Activated CD4-positive, alpha-beta T cell treated with anti-CD3 and anti-CD28 coated beads, Interleukin-2, amount 10 ng/mL, durations not matched to agents 7 days and 5 days (primary cell): ENCODE measurements at places on chromosomes 13 and 19. TPM values are rescaled to one million over a fixed set of nuclear protein-coding genes. Genes with fewer than 3 reads are reported as not detected.

- no peak overlapping the region for H3K27ac ChIP-seq
- H3K4me3 ChIP-seq: no peak overlapping the region
- H3K4me1 ChIP-seq: no peaks in the 10 kb centered on the region
- no peaks in the 10 kb centered on the region for H3K36me3 ChIP-seq
- H3K27me3 ChIP-seq: peaks cover 33% of the 10 kb centered on the region
Observed at GRCh38 chr19:33306191-33306590, 3.9 kb upstream of the CEBPA start.

- H3K27ac ChIP-seq: no peak within 1 kb of the TSS
- DNase-seq: no peak
- H3K27me3 ChIP-seq: peaks cover 6% of the 10 kb centered on the region
- H3K4me3 ChIP-seq: no peak within 1 kb of the TSS
- H3K36me3 ChIP-seq: no peaks in the 10 kb centered on the region
Observed at GRCh38 chr19:44777715-44778347, at the start of gene CBLC. Gene CBLC (plus strand): TSS chr19:44777890. CDS start chr19:44777932, 42 bp downstream.

DNA sequence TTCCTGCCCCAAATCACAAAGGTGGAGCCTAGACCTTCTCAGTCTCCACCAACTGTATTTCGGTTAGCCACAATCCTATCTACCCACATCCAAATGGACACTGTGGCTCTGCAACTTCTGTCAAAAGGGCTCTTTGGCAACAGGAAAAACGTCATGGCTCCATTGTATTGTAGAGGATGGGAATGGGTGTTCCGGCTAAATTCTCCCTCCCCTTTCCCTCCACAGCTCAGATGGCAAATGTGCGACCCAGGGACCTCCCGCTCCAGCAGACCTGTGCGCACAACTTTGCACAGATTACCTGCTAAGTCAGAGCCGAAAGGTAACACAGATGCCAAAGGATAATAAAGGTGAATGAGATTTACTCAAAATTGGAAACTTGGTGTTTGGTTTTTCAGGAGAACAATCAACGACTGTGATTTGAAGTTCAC is 968 bp upstream of the KL start:
- H3K4me1 ChIP-seq: peaks cover 18% of the 10 kb centered on the region
- peak overlapping the region; percentile 53 for H3K4me3 ChIP-seq
- H3K27ac ChIP-seq: peak overlapping the region; percentile 19
- DNase-seq: no peak

DNA sequence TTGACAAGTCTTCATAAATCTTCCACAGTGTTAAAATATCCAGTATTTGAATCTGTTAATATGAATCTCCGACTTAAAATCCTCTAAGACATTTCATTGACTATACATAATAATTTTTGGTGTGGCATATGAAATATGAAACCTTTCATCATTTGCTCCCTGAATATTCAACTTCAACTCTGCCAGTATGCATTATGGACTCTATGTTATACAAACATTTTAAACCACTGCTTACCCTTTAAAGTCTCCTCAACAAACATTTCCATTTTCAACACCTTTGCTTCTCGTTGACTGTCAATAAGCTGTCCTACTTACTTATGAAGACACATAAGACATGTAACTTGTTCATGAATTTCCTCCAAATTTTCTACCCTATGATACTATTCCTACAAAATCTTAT is 579.4 kb upstream of the SLITRK6 start:
- H3K36me3 ChIP-seq: no peaks in the 10 kb centered on the region
- H3K27me3 ChIP-seq: no peaks in the 10 kb centered on the region
- no peak for DNase-seq
- H3K4me3 ChIP-seq: no peak overlapping the region

DNA sequence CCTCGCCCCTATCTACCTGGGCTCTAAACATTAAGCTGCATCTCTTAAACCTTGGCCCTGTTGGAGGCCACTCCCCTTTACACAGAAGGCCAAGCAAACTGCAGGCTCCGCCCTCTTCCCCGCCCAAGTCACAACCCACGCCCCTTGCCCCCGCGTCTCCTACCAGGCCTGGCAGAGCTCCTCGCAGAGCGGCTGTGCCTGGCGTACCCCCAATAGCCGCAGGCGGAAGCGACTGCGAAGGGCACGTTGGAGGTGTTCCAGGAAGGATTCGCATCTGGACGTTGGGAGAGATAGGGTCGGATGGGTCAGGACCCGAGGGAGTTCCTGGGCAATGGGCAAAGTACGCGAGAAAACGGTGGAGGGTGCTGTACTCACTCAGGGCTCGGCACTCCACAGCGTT is 5.9 kb downstream of the RTBDN start:
- H3K36me3 ChIP-seq: no peaks in the 10 kb centered on the region
- no peak overlapping the region for H3K4me3 ChIP-seq
- H3K4me1 ChIP-seq: peaks cover 20% of the 10 kb centered on the region
- peak; percentile 32 for DNase-seq

GRCh38 chr19:4555657-4556561 is 3.6 kb downstream of the SEMA6B start:
- H3K27me3 ChIP-seq: no peaks in the 10 kb centered on the region
- H3K4me1 ChIP-seq: no peaks in the 10 kb centered on the region
- H3K27ac ChIP-seq: no peak overlapping the region
- no peak overlapping the region for H3K4me3 ChIP-seq
- DNase-seq: no peak

- H3K4me3 ChIP-seq: no peak overlapping the region
- DNase-seq: no peak
- H3K4me1 ChIP-seq: peaks cover 10% of the 10 kb centered on the region
- no peak overlapping the region for H3K27ac ChIP-seq
- no peaks in the 10 kb centered on the region for H3K27me3 ChIP-seq
Observed at GRCh38 chr19:1047696-1048147, 7.8 kb downstream of the ABCA7 start.

GRCh38 chr19:19113040-19113626 is 25.1 kb downstream of the TMEM161A start:
- H3K27ac ChIP-seq: no peak overlapping the region
- no peaks in the 10 kb centered on the region for H3K36me3 ChIP-seq
- H3K27me3 ChIP-seq: no peaks in the 10 kb centered on the region
- no peak for DNase-seq
- peaks cover 1% of the 10 kb centered on the region for H3K4me1 ChIP-seq
- H3K4me3 ChIP-seq: no peak overlapping the region

DNA sequence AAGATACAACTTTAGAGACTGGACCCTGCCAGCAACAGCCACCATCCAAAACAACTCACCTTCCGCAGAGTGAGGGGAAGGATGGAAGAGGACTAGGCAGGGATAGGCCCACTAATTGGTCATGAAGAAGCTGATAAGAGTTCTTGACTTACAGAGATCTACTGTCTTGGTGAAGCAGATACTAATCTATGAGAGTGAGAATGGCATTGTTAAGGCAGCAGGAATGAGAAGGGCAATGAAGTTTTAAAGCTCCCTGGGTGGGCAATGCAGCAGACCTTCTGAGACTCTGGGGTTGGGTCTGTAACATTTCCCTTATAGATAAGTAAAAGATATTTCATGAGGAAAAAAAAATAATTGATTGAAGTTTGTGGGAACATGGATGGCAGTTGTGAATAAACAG is 63.7 kb downstream of the KLF12 start:
- H3K36me3 ChIP-seq: peaks cover 53% of the 10 kb centered on the region
- peaks cover 67% of the 10 kb centered on the region for H3K4me1 ChIP-seq
- H3K4me3 ChIP-seq: peak overlapping the region; percentile 64
- no peak for DNase-seq
- H3K27ac ChIP-seq: peak overlapping the region; percentile 86

GRCh38 chr13:95480131-95480545 is 72.4 kb upstream of the CLDN10 start:
- H3K27ac ChIP-seq: no peak overlapping the region
- no peak for DNase-seq
- no peaks in the 10 kb centered on the region for H3K36me3 ChIP-seq
- H3K4me3 ChIP-seq: no peak overlapping the region

DNA sequence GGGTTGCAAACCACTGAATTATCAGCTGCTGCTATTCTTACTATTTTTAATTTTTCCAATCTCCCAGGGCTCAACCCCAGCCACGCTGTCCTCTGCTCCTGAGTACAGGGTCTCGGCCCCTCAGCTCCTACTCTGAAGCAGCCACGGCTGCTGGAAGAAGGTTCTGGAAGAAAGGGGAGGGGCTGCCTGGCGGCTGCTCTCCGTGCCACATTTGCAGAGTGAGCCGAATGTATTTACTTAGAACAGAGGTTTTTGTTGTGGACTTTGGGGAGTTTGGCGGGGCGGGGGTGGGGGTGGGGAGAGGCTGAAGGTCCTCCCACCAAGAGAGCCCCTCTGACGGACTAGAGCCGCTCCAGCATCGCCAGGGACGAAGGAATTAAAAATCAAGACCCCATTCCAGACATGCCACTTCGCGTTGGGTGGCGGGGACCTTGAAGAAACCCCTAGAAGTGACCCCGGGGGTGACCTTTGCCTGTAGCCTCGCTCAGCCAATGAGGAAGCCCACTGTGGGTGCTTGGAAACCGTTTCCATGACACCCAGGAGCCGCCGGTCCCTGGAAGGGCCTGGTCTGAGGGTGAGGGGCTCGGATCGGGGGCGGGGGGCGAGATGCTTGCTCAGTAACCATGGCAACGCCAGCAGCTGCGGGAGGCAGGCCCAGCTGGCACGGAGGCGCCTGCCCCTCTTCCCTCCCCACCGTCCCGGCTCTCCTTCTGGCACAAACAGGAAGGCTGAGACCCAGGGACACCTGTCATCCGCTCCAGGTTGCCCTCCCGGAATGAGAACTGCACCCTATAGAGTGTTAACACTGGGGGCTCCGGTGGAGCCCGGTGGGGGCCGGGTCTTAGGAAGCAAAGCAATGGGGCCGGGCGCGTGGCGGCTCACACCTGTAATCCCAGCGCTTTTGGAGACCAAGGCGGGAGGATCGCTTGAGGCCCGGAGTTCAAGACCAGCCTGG is 54.2 kb upstream of the PTPRS start:
- H3K4me1 ChIP-seq: no peaks in the 10 kb centered on the region
- H3K36me3 ChIP-seq: no peaks in the 10 kb centered on the region
- no peak for DNase-seq
- no peak overlapping the region for H3K27ac ChIP-seq

GRCh38 chr13:18212873-18213272 is 968.8 kb downstream of the TUBA3C start:
- DNase-seq: peak; percentile 40
- no peaks in the 10 kb centered on the region for H3K36me3 ChIP-seq
- H3K27ac ChIP-seq: no peak overlapping the region
- no peaks in the 10 kb centered on the region for H3K27me3 ChIP-seq

GRCh38 chr13:41610404-41610803 is 153.1 kb downstream of the RGCC start:
- H3K4me3 ChIP-seq: no peak overlapping the region
- no peaks in the 10 kb centered on the region for H3K27me3 ChIP-seq
- peaks cover 19% of the 10 kb centered on the region for H3K36me3 ChIP-seq
- DNase-seq: no peak

GRCh38 chr13:61900033-61900432 is 484.4 kb upstream of the PCDH20 start:
- H3K27me3 ChIP-seq: no peaks in the 10 kb centered on the region
- H3K27ac ChIP-seq: no peak overlapping the region
- H3K4me3 ChIP-seq: no peak overlapping the region
- no peaks in the 10 kb centered on the region for H3K36me3 ChIP-seq
- DNase-seq: no peak
- no peaks in the 10 kb centered on the region for H3K4me1 ChIP-seq

- peaks cover 15% of the 10 kb centered on the region for H3K4me1 ChIP-seq
- peaks cover 9% of the 10 kb centered on the region for H3K27me3 ChIP-seq
- no peak overlapping the region for H3K4me3 ChIP-seq
- H3K36me3 ChIP-seq: no peaks in the 10 kb centered on the region
Observed at GRCh38 chr19:54937926-54938325, 9.4 kb downstream of the NLRP7 start.

- DNase-seq: peak; percentile 32
- H3K36me3 ChIP-seq: peaks cover 15% of the 10 kb centered on the region
- H3K4me3 ChIP-seq: peak within 1 kb of the TSS; percentile 93
- H3K4me1 ChIP-seq: peaks cover 55% of the 10 kb centered on the region
Observed at GRCh38 chr19:46745521-46746280, at the start of gene FKRP. Gene FKRP (plus strand): TSS chr19:46746057. CDS start chr19:46755451, 9,394 bp downstream.

DNA sequence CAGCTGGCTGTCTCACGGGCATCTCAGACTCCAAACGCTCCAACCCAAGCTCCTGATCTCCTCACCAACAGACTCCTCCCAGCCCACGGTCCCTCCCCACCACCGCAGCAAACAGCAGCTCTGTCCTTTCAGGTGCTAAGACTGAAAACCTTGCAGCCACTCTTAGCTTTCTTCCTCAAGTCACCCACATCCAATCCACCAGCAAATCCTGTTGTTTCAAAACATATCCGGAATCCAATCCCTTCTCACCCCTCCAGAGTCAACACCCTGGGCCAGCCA is 20.8 kb downstream of the C19orf81 start:
- peak overlapping the region; percentile 61 for H3K27ac ChIP-seq
- peaks cover 33% of the 10 kb centered on the region for H3K27me3 ChIP-seq
- no peak for DNase-seq
- no peak overlapping the region for H3K4me3 ChIP-seq
- H3K4me1 ChIP-seq: no peaks in the 10 kb centered on the region
- H3K36me3 ChIP-seq: no peaks in the 10 kb centered on the region

GRCh38 chr13:99327761-99328160 is 20.6 kb upstream of the GPR183 start:
- peaks cover 57% of the 10 kb centered on the region for H3K4me1 ChIP-seq
- H3K27me3 ChIP-seq: no peaks in the 10 kb centered on the region
- H3K36me3 ChIP-seq: peaks cover 81% of the 10 kb centered on the region

DNA sequence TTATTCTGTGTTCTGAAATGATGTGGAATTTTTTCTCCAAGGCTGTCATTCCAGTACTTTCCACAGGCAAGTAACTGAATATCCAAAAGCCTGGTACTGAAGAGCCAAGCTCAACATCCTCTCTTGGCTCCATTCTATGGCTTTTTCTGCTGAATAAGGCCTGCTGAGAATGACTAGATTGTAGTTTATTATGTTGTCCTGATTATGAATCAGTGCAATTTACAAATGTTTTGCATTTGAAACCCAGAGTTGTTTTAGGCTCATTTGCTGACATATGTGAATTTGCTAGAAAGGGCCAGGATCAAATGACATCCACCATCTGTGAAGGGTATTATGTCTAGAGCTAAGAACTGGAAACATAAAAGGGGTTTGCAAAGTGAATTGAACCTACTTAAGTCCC is 596.6 kb downstream of the KCTD12 start:
- H3K36me3 ChIP-seq: no peaks in the 10 kb centered on the region
- no peaks in the 10 kb centered on the region for H3K4me1 ChIP-seq
- no peaks in the 10 kb centered on the region for H3K27me3 ChIP-seq
- no peak overlapping the region for H3K4me3 ChIP-seq
- no peak for DNase-seq
- no peak overlapping the region for H3K27ac ChIP-seq

- no peak overlapping the region for H3K4me3 ChIP-seq
- H3K36me3 ChIP-seq: no peaks in the 10 kb centered on the region
- peaks cover 16% of the 10 kb centered on the region for H3K27me3 ChIP-seq
- DNase-seq: no peak
Observed at GRCh38 chr19:53826876-53827275, 2.8 kb upstream of the NLRP12 start.

The ATCAY gene
- total RNA-seq: not detected

The HIPK4 gene
- not detected for total RNA-seq

The RNF17 gene
- 0.29 TPM for total RNA-seq

The ZNF724 gene
- 17.0 TPM for total RNA-seq

The COL4A1 gene
- 0.06 TPM for total RNA-seq

The ZNF880 gene
- 16.1 TPM for total RNA-seq

The LRRC63 gene
- 1.0 TPM for total RNA-seq
